ENCODE measurements at places on chromosomes 16 and 17.

- no peak for DNase-seq
Measured at GRCh38 chr17:3594051-3594800, 15.0 kb downstream of the TRPV1 start.

GRCh38 chr16:67163999-67164558 is 466 bp upstream of the HSF4 start:
- no peak for DNase-seq

DNA sequence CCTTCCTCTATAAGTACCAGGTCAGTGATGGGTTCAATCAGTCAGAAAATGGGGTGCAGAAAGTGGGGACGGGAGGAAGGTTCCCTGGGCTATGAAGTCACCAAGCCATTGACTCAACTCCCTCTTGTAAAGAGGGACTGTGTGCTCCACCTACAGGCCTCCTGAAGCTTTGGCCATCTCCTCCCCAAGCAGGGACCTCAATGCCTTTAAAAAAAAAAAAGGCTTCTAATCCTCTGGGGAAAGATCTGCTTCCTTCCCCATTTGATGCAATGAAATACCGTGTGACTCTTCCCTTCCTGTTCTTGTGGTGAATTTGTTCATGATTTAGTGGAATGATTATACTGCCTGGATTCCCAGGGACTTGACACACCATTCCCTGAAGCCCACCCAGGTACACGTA is 30.8 kb downstream of the VWA3A start:
- DNase-seq: no peak

DNA sequence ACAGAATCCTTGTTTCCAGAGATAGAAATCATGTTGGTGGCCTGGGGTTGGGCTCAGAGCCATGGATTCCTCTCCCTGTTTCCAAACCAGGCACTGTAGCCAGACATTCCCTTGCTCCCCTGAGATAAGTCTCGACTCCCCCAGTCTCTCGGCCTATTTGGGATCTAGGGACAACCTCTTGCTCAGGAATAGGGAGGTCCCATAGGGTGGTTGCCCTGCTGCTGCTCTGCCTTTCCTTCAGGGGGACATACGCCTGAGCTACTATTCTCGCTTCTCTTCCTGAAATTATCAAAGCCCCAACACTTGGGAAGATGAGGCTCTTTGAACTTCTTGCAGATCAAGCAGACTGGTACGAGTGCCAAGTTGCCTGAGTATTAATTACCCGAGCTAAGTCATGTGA is 58.0 kb downstream of the TBX4 start:
- no peak for DNase-seq

- no peak for DNase-seq
Measured at GRCh38 chr17:2957631-2958286, 105.6 kb downstream of the OR1D5 start.

GRCh38 chr16:48546774-48547173 is 63.2 kb downstream of the N4BP1 start:
- DNase-seq: no peak

DNA sequence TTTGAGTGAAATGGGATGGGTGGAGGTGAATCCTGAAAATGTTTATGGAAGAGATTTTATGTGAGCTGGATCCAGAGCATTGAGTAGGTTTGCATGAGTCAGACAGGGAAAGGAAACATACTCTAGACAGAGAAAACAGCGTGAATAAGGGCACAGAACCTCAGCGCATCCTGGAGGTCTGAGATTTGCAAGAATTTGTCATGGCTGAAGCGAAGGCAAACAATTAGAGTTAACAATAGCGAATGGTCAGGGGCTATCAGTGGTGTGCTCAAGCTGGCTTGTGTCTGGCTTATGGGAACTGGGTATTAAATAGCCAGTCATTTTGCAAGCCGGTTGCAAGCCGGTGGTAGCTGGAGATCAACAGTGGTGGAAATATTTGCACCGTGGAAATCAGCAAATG is 36.4 kb downstream of the MAP2K6 start:
- no peak for DNase-seq

GRCh38 chr17:6551869-6552531 is 4.4 kb downstream of the PITPNM3 start:
- no peak for DNase-seq

DNA sequence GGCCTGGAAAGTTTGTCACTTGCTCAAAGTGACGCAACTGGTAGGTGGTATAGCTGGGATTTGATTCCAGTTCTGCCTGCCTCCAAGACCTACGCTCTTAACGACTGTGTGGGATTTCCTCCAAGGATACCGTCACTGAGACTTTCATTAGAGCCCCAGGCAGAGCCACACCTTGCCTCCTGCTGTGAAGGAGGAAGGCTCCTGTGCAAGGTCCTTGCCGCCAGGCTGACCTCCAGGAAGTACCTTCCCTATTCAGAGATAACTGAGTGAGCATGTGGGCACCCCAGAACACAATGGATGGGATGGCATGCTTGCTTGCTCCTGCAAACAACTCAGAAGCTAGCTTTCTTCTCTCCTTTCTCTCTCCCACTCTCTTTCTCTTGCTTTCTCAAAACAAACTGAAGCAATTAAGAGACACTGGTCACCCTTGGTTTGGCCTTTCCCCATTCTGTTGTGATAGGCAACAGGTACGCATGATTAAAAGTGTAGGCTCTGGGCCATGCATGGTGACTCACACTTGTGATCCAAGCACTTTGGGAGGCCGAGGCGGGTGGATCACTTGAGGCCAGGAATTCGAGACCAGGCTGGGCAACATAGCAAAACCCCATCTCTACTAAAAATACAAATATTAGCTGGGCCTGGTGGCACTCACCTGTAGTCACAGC is 30.7 kb downstream of the CACNG3 start:
- DNase-seq: no peak

- no peak for DNase-seq
Measured at GRCh38 chr17:65413390-65413789, 148.1 kb downstream of the AXIN2 start.

DNA sequence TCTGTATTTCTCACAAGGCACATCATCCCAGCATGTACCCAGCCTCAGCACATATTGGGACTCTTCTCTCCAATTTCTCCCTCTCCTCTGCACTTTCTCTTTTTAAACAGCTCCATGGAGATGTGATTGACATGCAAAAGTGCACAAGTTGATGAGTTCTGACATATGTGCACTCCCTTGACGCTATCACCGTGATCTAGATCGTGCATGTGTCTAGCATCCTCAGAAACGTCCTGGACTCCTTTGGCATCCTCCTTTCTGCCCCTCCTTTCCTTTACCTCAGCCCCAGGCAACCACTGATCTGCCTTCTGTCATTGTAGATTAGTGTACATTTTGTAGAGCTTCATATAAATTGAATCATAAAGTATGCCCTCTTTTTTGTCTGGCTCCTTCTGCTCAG is 108.0 kb upstream of the HSBP1 start:
- DNase-seq: no peak

DNA sequence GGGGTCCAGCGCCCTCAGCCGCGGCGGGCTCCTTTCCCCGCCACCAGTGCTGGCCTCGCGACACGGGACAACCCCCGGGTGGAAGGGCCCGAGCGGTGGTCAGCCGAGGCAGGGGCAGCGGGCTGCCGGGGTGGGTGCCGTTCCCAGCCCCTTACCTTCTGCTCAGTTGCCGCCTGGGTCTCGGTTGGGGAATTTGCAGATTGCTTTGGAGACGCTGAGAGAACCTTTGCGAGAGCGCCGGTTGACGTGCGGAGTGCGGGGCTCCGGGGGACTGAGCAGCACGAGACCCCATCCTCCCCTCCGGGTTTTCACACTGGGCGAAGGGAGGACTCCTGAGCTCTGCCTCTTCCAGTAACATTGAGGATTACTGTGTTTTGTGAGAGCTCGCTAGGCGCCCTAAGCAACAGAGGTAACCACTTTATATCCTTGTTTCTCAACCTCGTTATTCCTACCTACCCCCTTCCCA is 381 bp downstream of the CTNS start:
- no peak for DNase-seq

- DNase-seq: no peak
Measured at GRCh38 chr17:82224666-82225065, 4.2 kb upstream of the SLC16A3 start.

GRCh38 chr16:56295739-56296527 is 104.6 kb downstream of the GNAO1 start:
- no peak for DNase-seq

DNA sequence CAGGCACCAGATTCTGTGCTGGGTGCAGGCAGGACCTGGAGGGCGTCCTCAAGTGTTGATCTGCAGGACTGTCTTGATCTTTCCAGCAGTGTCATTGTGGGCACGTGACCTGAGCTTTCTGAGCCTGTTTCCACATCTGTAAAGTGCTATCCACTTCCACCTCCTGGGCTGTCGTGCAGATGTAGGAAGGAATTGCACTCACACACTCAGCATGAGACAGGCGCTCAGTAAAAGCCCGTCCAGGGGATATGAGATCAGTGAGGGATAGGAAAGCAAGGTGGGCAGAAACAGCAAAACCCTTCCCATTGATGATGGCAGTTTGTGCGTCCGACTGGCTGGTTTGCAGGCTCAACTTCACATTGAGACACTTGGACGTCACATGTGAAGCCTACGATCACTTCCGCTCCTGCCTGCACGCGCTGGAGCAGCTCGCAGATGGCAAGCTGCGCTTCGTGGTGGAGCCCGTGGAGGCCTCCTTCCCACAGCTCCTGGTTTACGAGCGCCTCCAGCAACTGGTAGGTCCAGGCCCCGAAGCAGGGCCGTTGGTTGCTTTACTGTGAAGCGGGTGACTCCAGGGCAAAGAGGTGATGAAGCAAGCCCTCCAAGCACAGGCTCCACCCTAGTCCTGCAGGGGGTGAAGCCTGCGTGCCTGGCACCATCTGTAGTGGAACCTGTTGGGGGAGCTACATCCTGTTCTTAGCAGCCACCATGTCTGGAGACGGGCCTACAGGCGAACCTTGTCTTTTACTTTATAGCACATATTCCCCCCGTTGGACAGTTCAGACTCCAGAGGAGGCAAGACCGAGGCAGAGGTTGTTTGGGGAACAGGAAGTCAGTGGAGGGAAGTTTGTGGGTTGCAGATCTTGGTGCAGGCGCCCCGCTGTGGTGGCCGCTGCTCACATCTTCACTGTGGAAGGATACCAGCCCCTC is 23.0 kb downstream of the METTL22 start:
- DNase-seq: no peak

GRCh38 chr16:84084570-84085270 is 32.0 kb downstream of the MBTPS1 start:
- no peak for DNase-seq

DNA sequence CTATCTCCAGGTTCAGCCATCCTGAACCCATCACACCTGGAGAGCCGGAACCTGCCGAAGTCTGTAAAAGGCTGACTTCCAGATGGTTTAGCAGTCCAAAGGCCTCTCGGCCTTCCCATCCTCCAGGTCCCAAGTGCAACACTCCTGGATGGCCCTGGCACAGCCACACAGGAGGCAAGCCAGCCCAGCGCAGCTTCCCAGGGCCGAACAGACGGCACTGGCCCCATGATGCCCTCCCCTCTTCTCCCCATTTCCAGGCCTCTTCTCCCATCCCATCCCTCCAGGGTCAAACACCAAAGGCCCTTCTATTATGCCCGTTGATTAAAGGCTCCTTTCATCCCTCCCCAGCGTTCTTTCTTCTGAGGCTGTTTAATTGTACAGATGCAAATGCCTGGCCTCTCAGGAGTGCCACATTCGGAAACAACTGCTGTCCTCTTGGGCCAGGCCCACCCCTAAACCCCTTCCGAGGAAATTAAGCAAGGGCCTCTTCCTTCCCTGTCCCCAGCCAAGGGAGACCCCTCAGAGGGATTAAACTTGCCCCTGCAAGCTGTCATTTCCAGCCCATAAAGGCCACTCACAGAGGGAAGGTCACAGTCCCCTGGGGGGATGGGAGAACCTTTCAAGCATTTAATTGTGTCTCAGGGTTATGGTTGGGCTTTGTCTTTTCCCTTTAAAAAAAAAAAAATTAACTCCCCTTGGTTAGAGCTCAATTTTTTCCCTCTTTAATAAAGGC is 30.8 kb downstream of the AXIN2 start:
- DNase-seq: no peak

DNA sequence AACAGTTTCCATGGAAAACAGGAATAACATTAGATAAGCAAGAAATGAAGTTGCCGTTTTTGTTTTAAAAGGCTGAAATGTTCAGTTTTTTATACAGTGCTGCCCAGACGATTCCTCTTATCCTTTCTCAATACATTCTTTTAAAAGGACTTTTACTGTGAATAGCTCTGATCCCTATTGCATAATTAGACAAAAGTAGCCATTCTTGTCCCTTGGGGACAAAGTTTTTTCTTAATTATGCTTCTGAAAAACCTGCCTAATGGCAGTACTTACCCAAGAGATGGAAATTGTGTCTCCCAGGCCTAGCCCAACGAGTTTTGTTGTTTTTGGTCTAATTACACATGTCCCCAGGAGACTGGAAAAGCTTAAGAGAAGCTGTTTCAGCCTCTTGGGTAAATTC is 27.6 kb downstream of the NXPH3 start:
- no peak for DNase-seq

DNA sequence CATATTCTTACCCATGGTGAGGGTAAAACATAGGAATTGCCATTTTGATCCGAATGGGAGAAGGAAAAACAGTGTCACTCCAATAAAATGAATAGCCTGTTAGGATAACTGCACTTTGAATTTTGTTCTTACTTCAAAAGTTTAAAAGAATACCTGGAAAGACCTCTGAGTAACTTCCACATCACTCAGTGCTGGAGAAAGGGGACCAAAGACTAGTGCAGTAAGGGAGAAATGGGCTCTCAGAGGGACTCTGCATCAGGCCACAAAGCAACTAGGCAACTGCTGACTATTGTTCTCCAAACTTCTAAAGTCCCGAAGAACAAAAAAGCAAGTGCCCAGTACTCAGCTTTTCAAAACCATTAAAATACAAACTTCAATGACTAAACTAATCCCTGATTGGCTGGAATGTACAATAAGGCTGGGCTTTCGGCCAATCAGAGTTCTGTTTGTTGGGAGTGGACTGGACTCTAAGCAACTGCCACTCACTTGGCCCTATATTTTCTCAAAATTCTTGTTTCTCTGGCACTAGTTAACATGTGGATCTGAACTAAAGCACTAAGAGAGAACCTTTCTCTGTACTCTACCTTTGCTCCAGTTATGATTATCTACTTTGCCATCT is 6.2 kb downstream of the DNAJC7 start:
- no peak for DNase-seq

DNA sequence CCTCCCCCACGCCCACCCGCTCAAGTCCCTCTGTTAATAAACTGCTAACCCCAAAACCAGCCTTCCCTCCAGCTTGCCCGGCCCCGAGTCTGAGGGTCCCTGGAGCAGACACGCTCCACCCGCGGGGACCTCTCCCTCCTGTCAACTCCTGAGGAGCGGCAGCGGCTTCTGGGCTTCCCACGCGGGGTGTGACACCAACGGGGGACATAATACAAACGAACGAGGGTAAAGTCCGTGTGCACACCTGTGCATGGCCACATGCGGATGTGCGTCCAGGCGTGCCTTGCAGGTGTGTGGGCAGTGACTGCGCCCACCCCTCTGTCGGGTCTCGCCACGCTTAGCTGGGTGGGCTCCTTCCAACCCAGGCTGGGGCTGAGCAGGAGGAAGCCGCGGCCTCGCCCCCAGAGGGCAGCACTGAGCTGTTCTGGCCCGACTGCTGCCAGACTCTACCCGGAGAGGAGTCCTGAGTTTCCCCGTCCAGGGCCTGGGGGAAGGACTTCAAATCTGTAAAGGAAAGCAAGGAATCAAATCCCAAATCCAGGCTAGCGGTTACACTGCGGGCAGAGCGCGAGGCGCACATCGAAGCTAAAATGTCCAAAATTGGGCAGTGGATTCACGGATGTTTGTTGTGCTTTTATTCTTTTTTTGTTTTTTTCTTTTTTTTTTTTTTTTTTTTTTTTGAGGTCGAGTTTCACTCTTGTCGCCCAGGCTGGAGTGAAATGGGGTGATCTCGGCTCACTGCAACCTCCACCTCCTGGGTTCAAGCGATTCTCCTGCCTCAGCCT is 24.2 kb upstream of the KRT17 start:
- peak; percentile 79 for DNase-seq

GRCh38 chr16:48001324-48001895 is 154.4 kb downstream of the ABCC12 start:
- no peak for DNase-seq
